ENCODE measurements at places on chromosomes 7 and 10.

DNA sequence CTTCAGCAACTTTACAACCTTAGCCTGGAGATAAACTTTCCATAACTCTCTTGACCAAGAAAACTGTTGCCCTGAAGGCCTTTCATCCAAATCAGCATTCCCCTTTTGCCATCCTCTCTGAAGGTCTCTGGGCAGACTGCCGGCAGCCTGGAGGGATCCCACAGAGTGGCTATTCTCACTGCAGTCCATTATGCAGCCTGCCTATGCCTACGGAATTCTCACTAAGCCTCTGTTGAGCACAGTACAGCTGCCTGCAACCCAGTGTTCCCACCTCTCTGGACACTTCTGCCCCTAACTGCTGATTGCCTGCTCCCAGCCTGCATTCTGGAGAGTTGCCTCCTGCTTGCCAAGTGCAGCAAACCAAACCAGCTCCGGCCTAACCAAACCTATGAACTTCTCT lies 548.9 kb upstream of the STEAP1 start:
- DNase-seq, result no peak

GRCh38 chr7:139995017-139995915 lies 67.5 kb downstream of the PARP12 start:
- DNase-seq, result no peak

DNA sequence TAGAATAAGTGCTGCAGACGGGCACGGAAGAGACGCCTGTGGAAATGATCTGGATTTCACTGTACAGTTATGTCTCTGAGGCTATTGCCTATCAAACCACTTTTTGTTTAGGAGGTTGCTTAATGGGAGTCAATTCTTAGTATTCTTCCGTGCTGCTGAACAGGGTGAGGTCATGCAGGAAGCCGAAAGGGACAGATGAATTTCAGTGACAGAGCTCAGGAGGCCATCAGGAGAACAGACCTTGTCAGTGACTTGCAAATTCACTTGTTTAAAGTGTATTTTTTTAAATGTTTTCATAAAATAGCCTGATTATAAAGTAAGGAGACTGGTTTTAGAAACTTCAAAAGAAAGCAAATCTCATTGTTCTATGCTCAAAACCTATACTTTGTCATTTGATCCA lies 58.9 kb downstream of the XRCC2 start:
- DNase-seq, result no peak

- DNase-seq, result no peak
Observed at GRCh38 chr10:50740293-50740648, 535 bp downstream of the ASAH2B start.

DNA sequence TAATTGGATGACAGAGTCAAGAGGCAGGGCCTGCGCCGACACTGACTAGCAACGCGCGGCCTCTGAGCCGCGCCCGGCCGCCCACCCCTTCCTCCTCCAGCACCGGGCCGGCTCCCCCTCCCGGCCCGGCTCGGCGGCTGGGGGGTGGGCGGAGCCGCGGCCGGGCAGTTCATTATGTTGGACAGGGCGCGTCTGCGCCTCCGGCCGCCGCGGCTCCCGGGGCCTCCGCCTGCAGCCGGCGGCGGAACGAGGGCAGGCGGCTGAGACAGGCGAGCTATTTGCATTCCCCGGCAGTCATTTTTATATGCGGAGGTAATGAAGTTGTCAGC lies 106.7 kb downstream of the SNX10 start:
- peak; percentile 69 for DNase-seq

DNA sequence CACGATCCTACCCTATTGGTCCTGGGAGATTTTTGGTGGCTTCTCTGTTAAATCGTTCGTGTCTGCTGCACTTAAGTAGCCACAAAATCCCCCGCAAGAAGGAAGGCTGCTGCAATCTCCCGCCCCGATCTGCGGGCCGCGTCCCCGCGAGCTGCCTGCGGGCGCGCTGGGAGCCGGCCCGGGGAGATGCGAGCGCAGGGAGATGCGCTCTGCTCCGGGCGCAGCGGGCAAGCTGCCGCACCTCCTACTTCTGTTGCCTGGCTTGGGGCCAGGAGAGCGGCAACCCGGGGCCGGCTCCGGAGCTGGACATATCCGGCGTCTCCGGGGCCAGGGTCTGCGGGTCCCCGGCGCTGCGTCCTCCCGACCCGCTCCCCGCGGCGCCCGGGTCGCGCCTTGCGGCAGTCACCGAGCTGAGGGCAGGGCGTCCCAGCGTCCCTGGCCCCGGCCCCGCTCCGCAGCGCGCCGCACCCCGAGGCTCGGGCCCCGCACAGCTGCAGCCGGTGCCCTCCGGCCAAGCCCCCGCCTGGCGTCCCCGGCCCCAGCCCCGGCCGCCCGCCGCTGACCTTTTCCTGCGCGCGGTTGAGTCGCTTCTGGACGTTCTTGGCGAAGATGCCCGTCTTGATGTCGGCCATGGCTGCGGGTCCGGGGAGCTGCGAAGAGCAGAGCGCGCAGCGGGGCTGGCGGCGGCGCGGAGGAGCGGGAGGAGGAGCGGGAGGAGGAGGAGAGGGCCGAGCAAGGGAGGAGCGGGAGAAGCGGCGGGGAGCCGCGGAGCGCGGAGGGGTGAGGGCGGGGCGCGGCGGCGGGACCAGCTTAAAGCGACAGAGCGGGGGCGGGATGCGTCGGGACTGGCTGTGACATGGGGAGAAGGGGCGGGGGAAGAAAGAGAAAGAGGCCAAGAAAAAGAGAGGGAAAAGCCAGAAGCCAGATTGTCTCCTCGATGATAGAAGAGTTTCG lies at the start of gene AMPH:
TSS of gene AMPH (minus strand) at position 654 of the 954 bp plus-strand sequence. CDS start at position 632, 22 bp downstream.
- peak; percentile 59 for DNase-seq

DNA sequence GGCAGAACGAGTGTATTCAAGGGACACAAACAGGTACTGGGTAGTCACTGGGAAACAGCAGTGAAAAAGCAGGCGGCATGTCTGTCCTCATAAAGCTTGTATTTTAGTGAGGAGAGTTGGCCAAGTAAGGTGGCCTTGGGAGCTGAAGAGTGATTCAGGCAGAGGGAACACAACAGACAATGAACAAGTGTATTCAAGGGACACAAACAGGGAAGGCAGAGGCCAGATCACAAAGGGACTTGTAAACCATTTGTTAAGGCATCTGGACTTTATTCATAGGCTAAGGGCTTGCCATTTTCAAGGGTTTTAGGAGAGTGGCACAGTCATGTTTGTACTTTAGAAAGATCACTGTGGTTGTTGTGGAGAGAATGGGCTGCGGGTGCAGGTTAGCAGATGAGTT lies 49.0 kb downstream of the LRMDA start:
- no peak for DNase-seq

GRCh38 chr7:55969391-55969790 lies 5.0 kb downstream of the NIPSNAP2 start:
- DNase-seq, result no peak

GRCh38 chr10:23016636-23017035 lies 78.7 kb upstream of the MSRB2 start:
- DNase-seq, result no peak

GRCh38 chr7:153413540-153414287 lies 638.5 kb upstream of the DPP6 start:
- DNase-seq, result no peak

GRCh38 chr10:65196111-65196510 lies 1674.9 kb downstream of the REEP3 start:
- no peak for DNase-seq

- DNase-seq, result peak; percentile 79
Observed at GRCh38 chr10:19638182-19638895, 177.9 kb upstream of the PLXDC2 start.

DNA sequence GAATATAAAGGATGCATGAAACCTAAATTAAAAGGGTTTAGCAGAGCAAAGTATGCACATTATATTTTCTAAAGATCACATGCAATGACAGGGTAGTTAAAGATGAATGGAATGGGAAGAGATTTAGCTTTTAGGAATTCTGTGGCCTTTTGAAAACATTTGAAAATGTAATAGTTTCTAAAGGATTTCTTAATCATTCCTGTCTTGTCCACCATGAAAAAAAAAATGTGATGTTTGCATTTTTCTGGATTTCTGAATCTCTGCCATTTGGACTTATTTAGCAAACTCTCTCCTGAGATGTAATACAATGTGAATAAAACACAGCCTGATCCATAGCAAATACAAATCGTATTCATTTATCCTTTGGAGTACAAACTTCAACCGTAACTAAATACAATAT lies 126.6 kb upstream of the RAB11FIP2 start:
- no peak for DNase-seq

- DNase-seq, result no peak
Observed at GRCh38 chr7:47954231-47954911, 6.1 kb upstream of the PKD1L1 start.

DNA sequence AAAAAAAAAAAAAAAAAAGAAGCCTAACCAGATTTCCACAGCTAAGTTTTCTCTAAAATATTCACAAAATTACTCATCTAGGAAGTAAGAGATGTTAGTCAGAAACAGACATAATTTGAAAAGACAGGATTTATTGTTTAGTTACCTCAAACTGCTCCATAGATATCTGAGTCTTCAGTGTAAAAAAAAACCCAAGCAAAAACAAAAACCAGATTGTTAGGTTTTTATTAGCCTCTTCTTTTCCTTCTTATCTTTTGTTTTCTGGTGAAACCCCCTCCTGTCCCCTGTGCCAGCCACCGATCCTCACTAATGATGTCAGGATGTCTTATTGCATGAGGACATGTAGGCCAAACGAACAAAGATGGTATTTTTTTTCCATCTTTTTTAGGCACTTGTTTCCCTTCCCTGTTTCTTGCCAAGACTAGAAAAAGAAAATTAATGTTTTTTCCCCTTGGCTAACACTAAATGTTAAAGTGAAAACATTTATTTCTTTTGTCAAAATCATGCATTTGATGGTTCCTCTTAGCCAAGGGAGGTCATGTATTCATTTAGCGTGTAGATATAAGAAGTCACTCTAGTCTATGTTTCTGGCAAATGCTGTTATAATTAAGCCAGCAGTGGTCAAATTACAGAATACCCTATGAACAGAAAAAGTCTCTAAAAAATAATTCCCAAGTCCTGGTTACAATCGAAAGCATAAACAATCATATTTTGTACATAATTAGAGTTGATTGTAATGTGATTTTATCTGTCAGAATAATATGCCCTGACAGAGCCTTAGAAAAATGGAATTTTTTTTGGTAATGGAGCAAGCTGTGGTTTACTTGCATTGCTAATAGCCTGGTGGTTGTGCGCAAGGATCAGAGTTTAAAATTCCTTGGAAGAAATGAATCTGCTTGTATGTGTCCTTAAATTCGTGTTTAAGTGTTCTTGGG lies 702.4 kb upstream of the FZD8 start:
- DNase-seq, result no peak

DNA sequence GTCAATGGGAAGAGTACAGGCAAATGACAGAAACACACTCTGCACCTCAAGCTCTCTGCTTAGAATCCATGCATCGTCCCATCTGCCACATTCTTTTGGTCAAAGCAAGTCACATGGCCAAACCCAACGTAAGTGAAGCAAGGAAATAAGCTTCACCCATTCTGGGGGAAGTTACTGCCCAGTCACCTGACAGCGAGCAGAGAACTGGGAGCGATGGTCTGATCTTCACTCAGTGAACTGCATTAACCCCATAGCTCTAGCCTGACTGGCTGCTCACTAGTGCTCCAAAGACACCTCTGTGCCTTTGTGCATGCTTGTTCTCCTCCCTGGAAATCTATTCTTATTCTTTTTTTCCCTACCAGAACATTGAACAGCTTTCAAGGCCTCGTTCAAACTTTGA lies 89.9 kb downstream of the APBB1IP start:
- no peak for DNase-seq

- no peak for DNase-seq
Observed at GRCh38 chr10:61475449-61475873, 22.3 kb upstream of the TMEM26 start.

DNA sequence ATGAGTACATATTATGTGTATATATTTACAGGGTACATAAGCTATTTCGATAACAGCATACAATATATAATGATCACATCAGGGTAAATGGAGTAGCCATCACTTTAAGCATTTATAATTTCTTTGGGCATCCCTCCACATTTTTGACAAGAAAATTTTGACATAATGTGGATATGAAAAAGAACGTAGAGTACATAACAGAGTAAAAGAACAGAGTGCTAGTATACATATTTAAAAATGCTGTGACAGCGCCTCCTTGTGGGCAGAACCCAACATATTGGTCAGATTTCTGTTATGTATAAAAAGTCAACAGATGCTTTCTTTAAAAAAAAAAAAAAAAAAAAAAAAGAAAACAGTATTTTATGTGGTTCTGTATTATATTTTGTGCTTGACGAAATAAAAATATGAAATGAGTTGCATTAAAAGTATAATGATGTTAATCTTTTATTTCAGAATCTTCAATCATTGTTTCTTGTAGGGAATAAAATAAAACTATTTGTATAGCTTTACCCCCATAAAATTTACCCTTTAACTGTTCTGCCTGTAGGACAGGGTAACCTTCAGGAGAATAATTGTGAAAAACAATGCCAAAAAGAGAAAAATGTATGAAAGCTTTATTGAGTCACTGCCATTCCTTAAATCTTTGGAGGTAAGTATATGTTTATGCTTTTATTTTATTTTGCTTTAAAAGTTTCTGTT lies 18.3 kb upstream of the HBP1 start:
- peak; percentile 58 for DNase-seq

DNA sequence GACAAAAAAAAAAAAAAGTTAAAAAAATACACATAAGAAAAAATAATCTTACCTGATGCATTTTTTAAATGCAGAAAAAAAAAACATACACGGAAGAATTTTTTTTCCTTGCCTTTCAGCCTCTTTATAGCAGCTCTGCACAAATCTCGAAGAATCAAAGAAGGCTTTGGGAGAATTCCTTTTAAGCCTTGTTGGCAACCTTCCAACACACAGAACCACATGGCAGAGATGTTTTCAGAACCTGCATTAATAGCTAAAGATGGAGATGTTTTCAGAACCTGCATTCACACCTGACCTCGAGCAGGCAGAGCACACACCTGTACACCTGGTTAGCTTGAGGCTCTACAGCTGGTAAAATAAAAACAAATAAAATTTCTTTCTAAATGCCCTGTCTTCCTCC lies 65.6 kb downstream of the DOCK4 start:
- DNase-seq, result no peak

- no peak for DNase-seq
Observed at GRCh38 chr10:34768261-34768971, 46.7 kb downstream of the PARD3 start.

GRCh38 chr7:106717254-106717954 lies 56.4 kb upstream of the CCDC71L start:
- no peak for DNase-seq

- no peak for DNase-seq
Observed at GRCh38 chr7:111827863-111828504, 265.7 kb upstream of the IMMP2L start.

DNA sequence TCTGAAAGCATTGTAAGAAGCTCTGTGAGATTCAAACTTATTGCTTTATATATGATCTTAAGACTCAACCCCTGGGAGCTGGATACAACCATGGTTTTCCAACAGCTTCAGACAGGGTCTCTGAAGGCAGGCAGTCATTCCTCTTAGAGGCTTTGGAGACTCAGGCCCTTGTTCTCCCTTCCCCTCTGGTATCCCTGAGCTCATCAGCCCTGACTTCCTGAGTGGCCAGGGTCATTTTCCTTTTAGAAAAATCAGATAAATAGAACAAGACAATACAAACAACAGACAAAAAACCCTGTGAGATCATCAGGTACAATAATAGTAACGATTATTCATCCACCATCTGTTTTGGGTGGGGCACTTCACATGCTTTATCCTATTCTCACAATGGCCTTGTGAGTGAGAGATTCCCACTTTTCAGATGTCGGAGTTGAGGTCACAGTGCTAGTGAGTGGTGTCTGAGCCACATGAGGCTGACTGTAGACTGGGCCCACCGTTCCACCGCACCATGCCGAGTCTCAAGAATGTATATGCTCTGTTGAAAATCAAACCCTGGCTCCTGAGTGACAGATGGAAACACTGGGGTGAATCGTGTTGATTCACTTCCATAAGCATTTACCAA lies 144.2 kb downstream of the CXCL12 start:
- DNase-seq, result no peak

GRCh38 chr10:127933271-127933670 lies 26.4 kb downstream of the PTPRE start:
- DNase-seq, result no peak

Measured in renal cortex interstitium (tissue), 15 donors.